ENCODE measurements at places on chromosomes 11 and 22.

DNA sequence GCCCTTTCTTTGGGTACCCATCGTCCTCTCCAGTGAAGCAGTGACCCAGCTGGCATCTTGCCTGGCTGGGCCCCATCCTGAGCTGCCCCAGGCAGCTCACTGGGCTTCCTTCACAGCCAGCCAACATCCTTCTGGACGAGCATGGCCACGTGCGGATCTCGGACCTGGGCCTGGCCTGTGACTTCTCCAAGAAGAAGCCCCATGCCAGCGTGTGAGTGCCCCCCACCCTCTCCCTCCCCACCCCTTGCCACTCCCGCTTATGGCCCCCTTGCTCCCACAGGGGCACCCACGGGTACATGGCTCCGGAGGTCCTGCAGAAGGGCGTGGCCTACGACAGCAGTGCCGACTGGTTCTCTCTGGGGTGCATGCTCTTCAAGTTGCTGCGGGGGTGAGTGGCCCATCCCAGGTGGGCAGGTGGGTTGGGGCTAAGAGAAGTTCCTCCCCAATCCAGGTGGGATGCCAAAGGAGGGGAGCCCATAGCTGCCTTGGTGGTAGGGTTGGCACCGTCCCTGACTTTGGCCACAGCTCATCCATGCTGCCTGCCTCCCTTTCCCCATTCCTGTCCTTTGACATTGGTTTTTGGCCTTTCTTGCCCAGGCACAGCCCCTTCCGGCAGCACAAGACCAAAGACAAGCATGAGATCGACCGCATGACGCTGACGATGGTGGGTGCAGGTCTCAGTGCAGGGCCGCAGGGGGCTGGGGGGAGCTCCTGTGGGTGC is 6.8 kb upstream of the ANKRD13D start:
- peak; percentile 5 for DNase-seq

- no peak for DNase-seq
Measured at GRCh38 chr22:38012604-38013072, 28.3 kb upstream of the SOX10 start.

DNA sequence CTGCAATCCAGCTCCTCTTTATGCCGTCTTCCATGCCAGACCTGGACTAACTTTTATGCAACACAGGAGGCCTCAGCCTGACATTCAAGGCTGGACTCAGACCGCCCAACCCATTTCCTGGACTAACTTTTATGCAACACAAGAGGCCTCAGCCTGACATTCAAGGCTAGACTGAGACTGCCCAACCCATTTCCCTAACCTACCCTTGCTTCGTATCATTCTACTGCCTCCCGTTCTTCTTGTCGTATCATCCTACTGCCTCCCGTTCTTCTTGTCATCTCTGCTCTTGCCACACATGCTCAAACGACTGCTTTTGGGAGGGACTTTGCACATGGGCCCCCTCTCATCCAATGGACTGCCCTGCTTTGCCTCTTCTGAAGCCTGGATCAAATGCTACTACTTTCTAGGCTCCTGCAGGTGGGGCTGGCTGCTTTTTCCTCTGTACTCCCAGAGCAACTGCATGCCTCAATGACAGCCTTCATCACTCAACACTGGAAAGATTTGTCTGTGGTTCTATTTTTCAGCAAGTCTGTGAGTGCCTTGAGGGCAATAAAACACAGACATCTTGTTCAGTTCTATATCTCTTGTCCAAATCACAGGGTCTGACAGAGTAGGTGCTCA is 7.8 kb downstream of the TBC1D10A start:
- DNase-seq = no peak

DNA sequence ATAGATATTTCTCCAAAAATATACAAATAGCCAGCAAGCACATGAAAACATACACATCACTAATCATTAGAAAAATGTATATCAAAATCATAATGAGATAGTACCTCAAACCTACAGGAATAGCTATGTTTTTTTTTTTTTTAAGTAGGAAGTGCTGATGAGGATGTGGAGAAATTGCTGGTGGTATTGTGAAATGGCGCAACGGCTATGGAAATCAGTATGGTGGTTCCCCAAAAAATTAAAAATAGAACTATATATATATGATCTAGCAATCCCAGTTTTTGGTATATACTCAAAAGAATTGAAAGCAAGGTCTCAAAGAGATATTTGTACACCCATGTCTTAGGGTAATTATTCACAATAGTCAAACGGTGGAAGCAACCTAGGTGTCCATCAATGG is 46.0 kb upstream of the HIPK3 start:
- DNase-seq = no peak

DNA sequence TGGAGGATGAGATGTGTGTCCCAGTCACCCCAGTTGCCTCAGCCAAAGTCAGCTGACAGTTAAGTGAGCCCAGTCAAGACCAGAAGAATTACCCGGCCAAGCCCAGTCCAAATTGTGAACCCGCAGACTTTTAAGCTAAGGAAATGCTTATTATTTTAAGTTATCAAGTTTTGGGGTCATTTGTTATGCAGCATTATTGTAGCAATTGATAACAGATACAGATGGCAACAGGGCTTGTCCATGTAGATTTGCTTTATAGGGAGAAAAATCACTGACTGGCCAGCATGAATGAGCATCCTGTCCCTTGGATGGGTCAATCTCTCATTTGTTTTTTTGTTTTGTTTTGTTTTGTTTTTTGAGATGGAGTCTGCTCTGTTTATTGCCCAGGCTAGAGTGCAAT is 22.9 kb downstream of the SDHAF2 start:
- no peak for DNase-seq

- no peak for DNase-seq
Measured at GRCh38 chr11:1757861-1758610, 5.7 kb downstream of the CTSD start.

- DNase-seq = no peak
Measured at GRCh38 chr11:128590587-128590986, 3.2 kb upstream of the ETS1 start.

GRCh38 chr11:7677071-7677470 is 3.8 kb upstream of the CYB5R2 start:
- no peak for DNase-seq

- DNase-seq = no peak
Measured at GRCh38 chr11:129932381-129933067, 37.1 kb upstream of the NFRKB start.

- no peak for DNase-seq
Measured at GRCh38 chr11:12149672-12150225, 39.4 kb downstream of the MICAL2 start.

DNA sequence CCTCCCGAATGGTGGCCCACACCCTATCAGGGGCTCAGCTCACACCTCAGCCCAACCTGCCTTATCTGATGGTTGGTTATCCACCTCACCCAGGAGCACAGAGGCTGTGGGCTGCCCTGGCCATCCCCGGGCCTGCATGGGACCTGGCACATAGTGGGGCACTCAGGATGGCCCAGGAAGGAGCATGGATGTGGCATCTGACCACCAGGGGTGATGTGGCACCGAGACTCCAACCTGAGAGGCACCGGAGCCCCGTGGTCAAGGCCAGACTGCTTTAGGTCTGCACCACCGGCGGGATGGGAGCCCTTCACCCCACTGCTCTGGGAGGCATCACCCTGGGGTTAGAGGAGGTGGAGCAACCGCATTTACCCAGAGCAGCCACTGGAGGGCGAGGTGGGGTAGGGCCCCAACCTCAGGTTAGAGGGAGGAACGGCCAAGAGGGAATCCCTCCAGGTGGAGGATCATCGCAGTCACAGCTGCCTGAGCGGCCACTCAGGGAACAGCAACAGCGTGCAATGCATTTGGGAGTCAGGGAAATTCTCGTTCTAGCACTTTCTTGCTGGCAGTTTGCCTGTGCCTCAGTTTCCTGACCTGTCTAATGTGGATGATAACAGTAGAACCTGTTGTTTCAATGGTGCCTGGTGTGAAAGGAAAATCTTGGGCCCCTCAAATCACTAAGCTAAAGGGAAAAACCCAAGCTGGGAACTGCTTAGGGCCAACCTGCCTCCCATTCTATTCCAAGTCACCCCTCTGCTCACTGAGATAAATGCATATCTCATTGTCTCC is 52.9 kb upstream of the CARS1 start:
- DNase-seq = peak; percentile 42

DNA sequence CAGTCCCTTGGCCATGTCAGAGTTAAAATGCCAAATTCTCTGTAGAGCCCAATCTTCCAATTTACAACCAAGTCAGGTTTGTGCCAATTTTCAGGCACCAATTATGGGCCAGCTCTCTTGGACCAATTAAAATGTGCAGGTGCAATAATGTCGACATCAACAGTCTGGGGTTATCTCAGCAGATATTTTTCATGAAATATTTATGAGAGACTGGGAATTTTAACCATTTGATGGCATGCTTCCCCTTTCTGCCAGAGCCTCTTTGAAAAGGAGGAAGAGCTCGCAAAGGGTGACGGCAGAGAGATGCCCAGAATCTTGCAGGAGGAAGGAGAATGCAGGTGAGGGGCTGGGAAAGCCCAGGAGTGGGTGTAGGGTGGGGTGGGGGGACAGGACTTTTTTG is 100.8 kb upstream of the SYT13 start:
- DNase-seq = no peak

DNA sequence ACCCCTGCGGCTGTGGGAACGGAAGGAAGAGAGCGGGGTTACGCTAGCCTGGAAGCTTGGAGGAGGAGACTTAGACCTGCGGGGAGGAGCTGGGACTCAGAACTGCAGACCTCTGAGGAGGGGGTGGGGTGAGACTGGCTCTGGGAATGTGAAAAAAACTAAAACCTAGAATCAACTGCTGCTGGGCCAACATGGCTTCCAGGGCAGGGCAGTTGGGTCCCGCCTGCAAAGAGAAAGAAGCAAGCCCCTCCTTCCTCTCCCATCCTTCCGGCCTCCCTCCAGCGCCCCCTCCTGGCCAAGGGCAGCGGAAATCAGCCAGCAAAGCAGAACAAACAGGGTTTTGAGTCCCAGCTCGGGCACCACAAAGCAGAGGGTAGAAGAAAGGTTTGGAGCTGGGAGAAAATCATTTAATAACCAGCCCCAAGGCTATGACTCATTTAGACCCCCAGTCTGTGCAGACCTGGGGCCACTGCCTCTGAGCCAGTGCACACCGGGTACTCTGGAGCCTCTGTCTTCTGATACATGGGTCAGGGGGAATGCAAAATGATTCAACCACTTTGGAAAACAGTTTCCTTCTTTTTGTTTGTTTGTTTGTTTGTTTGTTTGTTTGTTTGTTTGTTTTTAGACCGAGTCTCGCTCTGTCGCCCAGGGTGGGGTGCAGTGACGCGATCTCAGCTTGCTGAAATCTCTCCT is 7.3 kb upstream of the NCF4 start:
- peak; percentile 81 for DNase-seq

GRCh38 chr22:46896166-46896565 is 133.7 kb downstream of the TBC1D22A start:
- DNase-seq = no peak

DNA sequence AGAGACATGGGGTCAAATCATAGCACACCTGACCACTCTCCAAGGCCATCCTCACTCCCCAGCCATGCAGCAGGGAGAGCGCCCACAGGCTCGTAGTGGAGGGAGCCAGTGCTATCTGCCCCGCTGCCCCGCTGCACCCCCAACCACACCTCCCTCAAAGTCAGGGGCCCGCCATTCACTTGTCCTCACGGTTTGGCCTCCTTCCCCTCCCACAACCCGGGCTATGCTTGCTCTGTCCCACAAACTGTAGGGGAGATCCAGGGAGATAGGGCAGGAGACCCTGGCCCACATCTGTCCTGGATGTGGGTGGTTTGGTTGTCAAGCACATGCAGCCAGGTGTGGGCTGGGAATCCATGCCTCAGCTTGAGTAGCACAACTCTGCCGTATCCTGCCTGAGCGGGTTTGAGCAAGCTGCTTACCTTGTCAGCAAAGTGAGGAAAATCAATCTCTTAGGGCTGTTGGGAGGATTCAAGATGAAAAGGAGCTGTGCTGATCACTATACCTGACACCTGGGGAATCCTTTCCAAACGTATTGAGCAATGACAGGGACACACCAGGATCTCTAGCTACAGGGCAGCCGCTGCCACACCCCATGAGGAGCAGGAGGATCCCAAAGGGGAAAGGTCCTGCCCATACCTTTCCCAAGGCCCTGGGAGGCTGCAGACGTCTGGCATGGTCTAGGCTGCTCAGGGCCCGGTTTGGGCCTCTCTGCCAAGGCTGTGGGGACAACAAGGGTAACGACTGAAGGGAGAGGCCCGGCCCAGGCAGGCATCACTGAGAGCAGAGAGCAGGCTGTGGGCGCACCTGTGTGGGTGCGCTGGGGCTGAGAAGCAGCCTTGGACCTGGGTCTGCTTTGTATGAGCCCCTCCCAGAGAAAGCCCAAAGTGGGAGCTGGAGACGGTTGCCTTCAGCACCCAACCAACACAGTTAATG is 23.3 kb downstream of the KCNJ5 start:
- DNase-seq = no peak

DNA sequence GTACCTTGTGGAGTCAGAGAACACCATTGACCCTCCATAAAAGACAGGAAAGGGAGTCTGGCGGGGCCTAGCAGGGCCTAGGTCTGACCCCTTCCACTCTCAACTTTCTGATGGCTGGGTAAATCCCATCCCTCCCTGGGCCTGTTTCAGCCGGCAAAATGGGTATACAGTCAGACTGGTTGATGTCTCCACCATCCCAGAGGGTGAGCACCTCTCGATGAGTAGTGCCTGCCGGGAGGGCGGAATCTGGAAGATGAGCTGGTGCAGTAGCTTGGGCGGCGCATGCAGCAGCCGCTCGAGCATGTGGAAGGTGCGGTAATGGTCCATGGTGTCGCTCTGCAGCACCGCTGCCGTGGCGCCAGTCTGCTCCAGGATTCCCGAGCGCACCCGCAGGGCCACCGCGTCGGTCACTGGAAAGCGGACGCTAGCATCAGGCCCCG is 528 bp downstream of the FIBP start:
- DNase-seq = no peak

DNA sequence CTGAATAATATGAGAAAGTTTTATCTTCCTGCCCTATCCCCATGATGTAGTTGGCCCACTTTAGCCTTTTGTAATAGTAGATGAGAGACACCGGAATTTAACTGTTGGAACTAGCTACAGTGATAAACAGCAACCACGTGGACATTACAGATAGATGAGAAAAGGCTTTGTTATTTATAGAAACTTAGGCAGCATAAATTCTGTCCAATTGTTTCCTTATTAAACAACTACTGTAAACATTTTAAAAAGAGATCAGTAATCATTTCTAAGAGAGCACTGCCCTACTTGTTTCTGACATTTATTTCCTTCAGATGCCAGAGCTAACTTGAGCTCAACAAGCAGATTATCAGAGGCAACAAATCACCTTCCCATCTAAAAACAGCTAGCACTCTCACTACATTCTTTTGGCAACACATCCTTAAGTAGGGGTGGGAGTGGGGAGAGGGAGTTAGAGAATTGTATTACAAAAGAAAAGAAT is 63.1 kb downstream of the SOX6 start:
- DNase-seq = no peak

DNA sequence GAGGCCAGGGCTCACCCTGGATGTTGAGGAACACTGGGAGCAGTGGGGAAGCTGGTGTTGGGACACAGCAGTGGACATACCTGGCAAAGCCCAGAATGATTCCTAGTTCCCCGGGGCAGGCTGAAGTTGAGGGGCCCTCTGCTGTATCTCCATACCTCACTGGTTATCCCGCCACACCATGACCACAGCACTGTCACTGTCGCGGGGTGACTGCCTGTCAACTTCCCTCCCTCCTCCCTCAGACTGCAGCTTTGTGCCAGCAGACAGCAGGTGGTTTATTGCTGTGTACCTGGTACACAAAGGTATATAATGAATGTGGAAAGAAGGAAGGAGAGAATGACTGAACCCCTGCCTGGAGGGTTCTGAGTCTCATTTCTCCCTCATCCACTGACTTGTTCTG is 318.7 kb downstream of the TMEM135 start:
- no peak for DNase-seq
